SHP77 (cell line): ENCODE measurements at places on chromosomes 5 and 9.

- no peak for DNase-seq
These were observed 232.1 kb upstream of the PIK3R1 start for GRCh38 chr5:67983251-67984110.

DNA sequence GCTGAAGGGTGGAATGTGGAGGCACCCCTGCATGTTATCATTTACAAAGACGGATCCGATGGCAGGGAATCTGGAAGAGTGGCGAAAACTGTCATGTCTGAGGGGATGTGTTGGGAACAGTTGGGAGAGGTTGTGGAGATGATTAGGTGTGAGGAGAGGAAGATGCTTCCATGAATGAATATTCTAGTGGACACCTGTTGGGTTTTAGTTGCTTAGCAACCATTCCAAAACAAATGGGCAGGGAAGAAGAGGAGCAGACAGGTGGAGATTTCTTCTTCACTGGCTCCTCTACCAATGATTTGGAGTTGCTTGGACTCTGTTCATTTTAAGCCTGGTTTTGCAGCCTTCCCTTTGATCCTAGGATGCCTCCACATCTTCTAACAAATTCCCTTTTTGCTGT, 465.3 kb upstream of the CLINT1 start:
- DNase-seq = no peak

DNA sequence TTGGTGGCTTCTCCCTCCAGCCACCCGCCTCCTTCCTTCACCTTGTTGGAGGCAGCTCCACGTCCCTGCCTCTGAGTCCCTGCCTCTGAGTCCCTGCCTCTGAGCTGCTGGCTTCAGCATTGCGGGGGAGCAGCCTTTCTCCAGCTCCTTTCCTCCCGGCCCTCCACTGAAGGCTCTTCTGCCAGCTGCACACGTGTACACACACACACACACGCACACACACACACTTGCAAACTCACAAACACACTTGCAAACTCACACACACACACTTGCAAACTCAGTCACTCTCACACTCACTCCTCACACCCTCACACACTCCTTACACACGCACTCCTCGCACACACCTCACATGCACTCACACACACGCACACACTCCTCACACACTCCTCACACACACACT, 45.1 kb downstream of the C9orf50 start:
- peak; percentile 14 for DNase-seq

- no peak for DNase-seq
These were observed 14.4 kb upstream of the S1PR3 start for GRCh38 chr9:88976890-88977257.

DNA sequence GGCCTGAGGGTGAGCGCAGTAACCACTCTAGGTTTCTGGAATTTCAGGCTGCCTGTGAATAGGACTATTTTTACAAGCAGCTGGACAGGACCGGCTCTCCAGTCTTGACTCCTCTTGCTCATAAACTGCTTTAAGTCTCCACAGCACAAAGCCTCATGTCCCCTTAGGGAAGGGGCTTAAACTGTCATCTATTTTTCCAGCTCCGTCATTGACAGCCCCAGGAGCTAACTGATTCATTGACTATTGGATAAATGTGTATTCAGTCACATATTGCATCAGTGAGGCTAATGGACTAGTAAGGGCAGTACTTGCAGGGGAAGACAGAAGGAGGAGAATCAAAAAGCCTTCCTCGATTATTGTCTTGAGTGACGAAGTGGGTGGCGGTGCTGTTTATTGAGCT, 719.4 kb upstream of the ADAMTS16 start:
- DNase-seq = no peak

GRCh38 chr5:1778138-1779020, 21.3 kb downstream of the MRPL36 start:
- no peak for DNase-seq

GRCh38 chr5:173704615-173705511, 88.4 kb upstream of the BOD1 start:
- DNase-seq = no peak

- DNase-seq = no peak
These were observed 38.1 kb upstream of the C5orf47 start for GRCh38 chr5:173950829-173951228.

DNA sequence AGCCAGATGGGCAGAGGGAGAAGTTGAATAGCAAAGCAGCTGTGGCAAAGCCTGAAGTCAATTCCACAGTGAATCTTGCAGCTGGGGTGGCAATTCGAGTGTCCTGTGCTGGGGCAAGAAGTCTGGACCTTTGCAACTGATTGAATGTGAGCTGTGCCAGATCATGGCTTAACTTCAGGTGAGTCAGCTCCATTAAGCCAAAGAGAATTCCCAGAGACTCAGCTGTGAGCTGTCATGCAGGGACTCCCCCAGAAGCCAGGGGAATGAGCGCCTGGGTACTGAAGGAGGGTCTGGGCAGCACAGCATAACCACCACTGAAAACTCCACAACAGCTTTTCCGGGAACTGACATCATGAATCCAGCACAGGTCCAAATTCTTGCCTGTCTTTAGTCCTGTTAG, 153.5 kb upstream of the TRPC7 start:
- no peak for DNase-seq

DNA sequence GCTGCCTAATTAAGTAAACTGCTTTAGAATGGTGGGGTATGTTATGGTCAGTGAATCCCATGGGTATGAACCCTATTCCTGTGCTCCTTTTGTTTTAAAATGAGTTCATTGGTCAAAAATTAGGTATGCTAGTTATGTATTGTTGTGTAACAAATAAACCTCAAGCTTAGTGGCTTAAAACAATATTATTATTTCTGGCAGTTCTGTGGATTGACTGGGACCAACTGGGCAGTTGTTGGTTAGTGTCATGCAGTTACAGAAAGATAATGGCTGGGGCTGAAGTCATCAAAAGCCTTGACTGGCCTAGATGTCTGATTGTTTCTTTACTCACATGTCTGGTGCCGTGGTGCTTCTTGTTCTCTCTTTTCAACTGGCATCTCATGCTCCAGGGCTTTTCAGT, 8.9 kb upstream of the PTAR1 start:
- DNase-seq = no peak

DNA sequence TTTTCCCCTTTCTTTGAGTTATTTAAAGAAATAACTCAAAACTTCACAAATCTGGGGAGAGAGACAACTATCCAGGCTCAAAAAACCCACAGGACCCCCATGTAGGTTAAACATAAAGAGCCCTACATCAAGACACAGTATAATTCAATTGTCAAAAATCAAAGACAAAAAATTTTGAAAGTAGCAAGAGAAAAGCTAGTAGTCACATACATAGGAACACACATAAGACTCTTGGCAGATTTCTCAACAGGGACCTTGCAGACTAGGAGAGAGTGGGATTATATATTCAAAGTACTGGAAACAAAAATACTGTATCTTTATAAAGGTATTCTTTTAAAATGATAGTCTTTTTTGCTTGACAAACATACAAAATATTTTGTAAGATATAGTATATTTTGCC, 296.9 kb downstream of the OSTF1 start:
- DNase-seq = no peak

- DNase-seq = no peak
These were observed at the start of gene EPB41L4A for GRCh38 chr5:112419164-112419985. EPB41L4A (minus strand) TSS chr5:112419277; CDS start chr5:112419039, 238 bp downstream.

- DNase-seq = no peak
These were observed 842 bp upstream of the GTF3C5 start for GRCh38 chr9:133029994-133030316.

GRCh38 chr9:89880161-89880560, 275.3 kb downstream of the GADD45G start:
- DNase-seq = no peak
